Renal cortex interstitium (tissue), 15 donors: ENCODE measurements at places on chromosomes 7 and 10.

DNA sequence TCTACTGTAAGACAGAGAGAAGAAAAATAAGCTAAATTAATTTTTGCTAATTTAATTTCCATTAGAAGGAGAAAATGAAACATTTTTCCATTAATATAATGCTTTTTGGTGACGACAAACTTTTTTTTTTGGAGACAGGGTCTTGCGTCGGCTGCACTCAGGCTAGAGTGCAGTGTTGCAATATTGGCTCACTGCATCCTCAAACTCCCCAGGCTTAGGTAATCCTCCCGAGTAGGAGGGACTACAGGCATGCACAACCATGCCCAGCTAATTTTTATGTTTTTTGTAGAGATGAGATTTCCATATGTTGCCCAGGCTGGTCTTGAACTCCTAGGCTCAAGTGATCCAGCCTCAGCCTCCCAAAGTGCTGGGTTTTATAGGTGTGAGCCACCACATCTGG is 229.8 kb upstream of the LRRN3 start:
- no peak for DNase-seq

DNA sequence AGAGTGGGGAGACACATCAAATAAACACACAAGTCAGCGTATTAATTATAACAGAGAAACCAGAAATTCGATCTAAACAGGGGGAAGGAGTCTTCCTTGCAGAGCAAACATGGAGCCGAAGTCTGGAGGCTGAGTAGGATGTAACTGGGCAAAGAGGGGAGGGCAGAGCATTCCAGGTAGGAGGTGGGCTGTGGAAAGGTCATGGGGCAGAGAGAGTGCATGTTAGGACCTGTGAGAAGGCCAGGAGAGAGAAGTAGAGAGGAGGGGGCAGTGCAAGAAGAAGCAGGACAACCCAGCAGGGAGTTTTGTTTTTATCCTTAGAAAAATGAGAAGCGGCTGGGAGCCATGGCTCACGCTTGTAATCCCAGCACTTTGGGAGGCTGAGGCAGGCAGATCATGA is 130.8 kb upstream of the GPR26 start:
- DNase-seq = no peak

DNA sequence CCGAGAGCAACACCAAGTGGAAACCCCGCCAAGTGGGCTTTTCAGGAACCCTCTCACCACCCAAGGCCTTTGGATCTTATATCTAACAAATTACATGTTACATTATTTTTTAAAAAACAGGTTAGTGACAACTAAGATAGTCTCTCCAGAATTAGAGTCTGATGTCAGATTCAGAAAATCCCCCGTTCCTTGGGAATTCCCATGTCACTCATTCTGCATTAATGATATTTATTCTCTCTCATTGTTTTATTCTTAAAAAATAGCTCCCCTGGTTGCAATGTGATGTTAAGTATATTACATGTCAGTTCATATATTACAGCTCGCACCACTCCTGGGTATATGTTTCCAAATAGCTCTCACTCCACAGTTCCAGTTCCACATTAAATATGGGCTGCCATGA is 81.8 kb downstream of the WNT2 start:
- DNase-seq = no peak

DNA sequence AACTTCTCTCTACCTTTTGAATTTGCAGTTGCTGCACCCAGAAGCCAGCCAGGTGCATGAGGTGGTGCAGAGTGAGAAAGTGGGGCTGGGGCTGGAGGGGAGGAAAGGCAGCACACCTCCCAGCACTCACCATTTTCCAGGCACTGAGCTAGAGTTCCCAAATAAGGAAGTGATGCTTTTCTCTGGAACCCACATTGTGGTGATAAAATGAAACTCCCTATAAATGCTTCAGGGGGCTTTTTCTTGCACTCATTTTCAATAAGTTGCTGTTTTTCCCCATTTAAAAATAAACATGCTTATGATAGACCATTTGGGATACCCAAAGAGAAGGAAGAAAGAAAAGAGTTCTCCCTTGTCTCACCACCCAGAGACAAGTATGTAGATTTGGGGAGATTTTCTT is 42.8 kb upstream of the TNS3 start:
- no peak for DNase-seq

DNA sequence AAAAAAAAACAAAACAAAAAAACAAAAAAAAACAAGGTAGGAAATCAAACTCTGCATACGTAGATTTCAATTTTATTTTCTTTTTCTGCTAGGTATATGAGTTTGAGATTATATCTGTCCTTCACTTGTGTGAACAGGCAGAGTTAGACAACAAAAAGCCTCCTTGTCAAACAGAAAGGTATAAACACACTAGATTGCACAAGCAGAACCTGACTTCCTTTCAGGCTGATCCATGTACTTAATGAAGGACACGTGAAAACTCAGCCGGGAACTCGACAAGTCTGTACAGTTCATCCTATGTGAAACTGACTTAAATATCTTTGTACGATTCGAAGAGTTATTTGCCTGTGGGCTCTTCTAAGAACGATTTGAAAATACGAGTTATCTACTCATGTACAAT is 254.1 kb downstream of the ARL4A start:
- no peak for DNase-seq

GRCh38 chr7:158649279-158649678 is 55.3 kb downstream of the NCAPG2 start:
- no peak for DNase-seq

GRCh38 chr10:77608281-77608680 is 29.3 kb downstream of the KCNMA1 start:
- no peak for DNase-seq

DNA sequence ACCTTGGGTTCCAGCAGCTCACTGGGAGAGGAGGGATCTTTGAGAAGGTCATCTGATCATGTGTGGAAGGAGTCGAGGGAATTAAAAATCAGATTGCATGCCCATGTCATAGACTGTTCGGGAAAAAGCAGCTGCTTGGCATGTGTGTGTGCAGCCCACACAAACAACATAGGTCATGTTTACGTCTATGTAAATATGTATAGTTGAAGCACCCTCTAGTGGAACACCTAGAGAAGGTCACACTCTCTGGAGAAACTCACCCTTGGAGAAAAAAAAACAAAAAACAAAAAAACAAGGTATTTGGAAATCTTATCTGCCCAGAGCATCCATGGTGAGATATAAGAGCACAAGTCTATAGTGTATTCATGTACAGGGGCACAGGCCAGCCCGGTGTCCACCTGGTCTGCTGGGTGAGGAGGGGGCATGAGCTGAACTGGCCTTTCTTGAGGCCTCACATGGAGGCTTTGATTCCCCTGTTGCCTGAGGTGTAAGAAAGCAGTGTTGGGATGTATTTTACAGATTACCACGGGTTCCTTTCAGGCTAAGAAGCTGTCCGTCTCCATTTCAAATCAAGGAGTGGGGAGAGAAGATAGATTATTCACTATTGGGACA is 98.0 kb downstream of the NPY start:
- DNase-seq = peak; percentile 13

GRCh38 chr10:35501923-35502322 is 103.2 kb upstream of the GJD4 start:
- no peak for DNase-seq

DNA sequence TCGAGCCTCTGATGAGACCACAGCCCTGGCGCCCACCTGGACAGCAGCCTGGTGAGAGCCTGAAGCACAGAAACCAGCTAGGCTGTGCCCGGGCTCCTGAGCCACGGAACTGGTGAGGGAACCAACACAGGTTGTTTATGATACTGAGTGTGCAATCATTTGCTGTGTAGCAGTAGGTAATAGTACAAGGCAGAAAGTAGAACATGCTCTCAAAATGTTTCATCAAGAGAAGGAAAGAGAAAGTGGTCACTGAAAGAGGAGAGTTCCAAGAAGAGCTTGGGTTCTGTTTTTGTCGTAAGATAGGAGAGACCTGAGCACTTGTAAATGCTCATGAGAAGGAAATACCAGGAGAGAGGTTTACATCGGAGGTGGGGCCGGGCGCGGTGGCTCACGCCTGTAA is 208.2 kb downstream of the FAM107B start:
- no peak for DNase-seq

GRCh38 chr7:94303695-94304094 is 91.0 kb upstream of the COL1A2 start:
- DNase-seq = peak; percentile 63

GRCh38 chr10:131689486-131689885 is 211.3 kb upstream of the PPP2R2D start:
- no peak for DNase-seq

GRCh38 chr7:110750931-110751605 is 339.9 kb upstream of the LRRN3 start:
- no peak for DNase-seq

GRCh38 chr10:102653060-102653459 is 8.8 kb downstream of the TRIM8 start:
- no peak for DNase-seq

DNA sequence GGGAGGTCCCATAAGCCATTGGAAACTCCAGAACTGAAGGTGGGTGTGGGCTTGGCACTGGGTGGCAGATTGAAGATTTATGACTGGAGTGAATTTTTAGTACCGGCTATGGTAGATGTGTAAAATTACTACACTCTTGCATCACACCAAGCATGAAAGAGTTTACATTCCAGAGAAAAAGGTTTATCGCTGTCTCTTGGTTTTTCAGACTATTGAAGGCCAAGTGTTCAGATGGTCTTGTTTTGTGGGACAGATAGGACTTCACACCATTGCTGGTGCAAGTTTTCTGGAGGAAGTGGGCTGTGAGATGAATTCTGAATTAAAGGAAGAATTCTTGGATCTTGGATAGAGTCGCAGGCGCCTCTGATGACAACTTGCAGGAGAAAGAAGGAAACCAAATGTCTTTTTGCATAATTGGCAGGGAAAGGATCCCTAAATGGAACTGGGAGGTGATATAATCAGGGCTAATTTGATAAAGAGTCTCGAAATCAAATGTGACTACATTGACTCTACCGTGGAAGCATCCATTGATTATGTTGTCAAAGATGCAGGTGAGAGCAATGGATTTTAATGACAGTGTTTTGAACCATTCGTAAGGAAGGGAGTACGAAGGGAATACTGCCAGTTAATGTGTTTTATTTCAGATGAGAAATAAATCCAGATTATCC is 14.2 kb upstream of the NMT2 start:
- DNase-seq = no peak

- DNase-seq = no peak
Measured at GRCh38 chr10:117570880-117571279, 28.3 kb downstream of the EMX2 start.

DNA sequence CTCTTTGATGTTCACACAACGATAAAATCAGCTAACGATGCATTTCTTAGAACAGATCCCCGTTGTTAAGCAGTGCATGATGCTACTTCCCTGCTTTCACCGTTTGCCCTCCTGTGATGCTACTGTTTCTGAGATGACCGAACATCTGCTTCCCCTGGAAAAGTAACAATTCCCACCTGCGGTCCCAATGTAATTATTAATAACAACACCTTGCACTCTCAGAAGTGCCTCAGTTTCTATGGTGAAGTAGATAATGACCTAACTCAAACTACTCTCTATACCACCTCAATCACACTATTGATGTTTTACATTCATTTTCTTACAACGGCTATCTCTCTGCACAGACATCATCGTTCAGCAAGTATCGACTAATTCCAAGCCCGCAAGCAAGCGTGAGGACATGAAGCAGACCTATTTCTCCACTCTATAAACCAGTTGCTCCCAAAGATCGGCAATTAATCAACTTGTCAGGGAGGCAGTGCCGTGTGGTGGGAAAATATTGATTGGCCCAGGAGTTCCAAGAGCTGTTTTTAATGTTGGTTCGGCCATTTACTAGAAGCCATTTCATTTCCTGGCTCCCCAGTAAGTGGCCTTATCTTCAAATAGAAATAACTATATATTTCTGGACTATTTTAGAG is 42.7 kb downstream of the FAM107B start:
- DNase-seq = no peak

GRCh38 chr10:29353887-29354561 is 65.2 kb downstream of the LYZL1 start:
- DNase-seq = no peak

DNA sequence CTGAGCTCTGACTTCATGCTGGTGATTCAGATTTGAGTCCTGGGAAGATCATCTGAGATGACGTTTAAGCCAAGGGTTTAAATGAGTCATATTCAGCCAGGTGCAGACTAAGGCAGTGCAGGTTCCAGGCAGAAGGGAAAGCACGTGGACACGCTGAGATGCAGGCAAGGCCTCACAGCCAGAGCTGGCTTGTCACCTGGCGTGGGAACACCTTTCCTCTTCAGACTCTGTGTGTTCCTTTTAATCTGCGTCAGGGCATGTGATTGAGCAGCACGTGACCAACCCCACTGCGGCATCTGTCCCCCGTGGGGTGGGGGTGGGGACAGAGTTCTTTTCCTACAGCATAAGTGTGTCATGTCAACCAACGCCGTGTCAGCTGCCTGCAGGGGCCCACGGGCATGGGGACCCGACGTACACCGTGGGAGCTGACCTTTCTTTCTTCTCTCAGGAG is 10.7 kb upstream of the IDI2 start:
- no peak for DNase-seq

DNA sequence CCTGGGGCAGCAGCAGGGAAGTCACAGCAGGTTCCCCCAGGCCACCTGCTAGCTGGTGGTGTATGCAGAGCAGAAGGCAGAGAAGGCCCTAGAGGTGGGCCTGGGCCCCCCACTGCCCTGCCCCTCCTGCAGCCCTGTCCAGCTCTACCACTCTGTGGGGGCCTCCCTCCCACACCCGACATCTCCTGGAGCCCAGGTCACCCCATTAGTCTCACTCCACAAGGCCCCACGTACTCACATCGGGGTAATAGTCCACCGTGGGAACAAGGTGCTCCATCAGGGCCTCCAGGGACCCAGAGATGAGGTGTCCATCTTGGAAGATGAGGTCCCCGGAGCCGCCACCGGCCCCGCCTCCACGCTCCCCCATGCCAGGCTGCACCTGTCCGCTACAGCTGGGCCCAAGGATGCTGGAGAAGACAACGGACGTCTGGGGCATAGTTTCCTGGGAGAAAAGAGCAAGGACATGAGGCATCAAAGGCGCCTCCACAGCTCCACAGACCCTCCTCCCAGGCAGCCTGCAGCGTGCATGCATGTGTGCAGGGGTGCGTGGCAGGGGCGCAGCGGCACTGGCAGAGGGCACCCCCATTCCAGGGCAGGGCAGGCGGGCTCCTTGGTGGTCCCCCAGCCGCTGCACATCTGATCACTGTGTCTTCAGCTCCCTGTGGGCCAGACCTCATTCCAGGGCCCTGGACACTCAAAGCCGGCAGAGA is 61.0 kb downstream of the RASGEF1A start:
- DNase-seq = no peak

- no peak for DNase-seq
Measured at GRCh38 chr7:117110480-117111315, 157.4 kb downstream of the ST7 start.
